ENCODE measurements at places on chromosomes 2 and 18.

GRCh38 chr2:149595056-149595963, 7.7 kb upstream of the MMADHC start:
- DNase-seq, result no peak

DNA sequence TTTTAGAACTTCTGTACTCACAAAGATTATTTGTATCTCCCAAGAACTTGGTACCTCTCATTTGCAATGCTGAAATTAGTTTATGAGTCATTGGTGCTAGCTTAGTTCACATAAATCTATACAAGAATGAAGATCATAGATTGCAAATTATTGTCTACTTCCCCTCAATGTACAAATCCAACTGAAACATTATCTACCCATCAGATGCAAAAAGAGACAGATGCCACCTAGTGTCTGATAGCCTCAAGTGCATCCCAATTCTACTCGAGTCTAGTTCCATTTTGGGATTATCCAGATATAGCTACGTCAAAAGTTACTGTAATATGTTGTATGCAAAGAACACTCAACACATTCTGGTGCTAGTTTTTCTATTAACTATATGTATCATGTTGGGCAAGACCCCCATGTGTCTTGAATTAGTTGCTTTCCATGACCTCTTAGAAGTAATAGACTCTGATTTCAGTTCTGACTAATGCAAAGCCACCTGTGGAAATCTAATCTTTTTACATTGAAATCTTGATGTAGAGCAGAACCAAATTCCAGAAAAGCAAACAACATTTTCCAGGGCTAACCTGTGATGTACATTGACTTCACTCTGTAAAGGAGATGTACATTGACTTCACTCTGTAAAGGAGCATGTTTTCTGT, 210.0 kb downstream of the RBM43 start:
- DNase-seq, result no peak

DNA sequence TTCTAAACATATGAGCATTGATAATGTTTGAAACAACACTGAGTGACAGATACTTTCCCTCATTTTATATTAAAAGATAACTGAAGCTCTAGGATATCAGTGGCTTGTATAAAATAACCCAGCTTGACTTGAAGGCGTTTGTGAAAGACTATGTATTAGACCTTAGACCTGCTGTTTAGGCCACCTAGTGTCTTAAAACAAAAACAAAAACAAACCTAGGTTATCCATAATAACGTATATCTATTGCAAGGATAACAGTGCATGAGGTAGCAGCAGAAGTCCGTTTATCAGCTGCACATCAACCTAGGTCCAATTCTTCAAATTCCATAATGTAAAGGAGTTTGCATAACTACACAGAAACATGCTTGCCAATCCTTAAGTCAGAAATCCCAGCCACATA, 79.5 kb upstream of the MAP2 start:
- DNase-seq, result no peak

DNA sequence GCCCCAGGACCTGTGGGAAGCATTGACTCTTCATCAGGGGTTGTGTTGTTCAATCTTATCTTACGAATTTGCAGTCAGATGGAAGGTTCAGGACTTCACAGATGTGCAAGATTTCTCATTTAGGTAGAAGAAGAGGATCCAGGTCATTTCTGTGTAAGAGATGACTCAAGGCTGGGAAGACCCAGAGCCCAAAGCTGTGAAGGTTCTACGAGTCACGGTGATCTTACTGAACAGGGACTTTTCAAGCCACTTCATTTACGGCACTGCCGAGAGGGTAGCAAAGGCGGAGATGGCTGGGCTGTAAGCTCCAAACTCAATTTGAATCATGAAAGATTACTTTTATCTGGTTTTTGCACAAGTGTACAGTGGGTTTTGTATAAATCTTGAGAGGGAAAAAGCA, 228.0 kb upstream of the MEX3C start:
- no peak for DNase-seq

DNA sequence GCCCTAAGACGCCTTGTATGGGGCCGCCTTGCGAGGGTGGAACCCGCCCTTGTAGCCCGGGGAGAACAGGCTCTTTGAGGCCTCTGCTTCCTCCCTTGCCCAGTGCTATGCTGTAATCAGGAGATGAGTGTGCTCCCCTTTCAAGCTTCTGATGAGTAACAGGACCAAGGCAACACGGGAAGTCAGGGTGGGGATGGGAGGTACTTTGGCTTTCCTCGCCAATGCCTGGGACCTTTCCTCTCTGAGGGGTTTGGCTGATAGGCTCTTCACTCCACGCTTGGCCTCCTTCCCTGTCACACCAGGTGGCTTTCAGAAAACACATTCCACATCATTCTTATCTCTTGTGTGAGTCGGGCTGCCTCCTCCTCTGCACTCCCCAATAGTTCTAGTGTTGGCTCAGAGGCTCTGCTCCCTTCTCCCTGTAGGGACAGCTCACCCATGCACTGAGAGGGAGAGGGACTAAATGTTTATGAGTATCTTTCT, 223.7 kb upstream of the TRIB2 start:
- no peak for DNase-seq

- DNase-seq, result no peak
Measured at GRCh38 chr2:239368321-239368720, 32.5 kb downstream of the HDAC4 start.

GRCh38 chr2:190221429-190221828, 98.2 kb downstream of the HIBCH start:
- DNase-seq, result no peak

DNA sequence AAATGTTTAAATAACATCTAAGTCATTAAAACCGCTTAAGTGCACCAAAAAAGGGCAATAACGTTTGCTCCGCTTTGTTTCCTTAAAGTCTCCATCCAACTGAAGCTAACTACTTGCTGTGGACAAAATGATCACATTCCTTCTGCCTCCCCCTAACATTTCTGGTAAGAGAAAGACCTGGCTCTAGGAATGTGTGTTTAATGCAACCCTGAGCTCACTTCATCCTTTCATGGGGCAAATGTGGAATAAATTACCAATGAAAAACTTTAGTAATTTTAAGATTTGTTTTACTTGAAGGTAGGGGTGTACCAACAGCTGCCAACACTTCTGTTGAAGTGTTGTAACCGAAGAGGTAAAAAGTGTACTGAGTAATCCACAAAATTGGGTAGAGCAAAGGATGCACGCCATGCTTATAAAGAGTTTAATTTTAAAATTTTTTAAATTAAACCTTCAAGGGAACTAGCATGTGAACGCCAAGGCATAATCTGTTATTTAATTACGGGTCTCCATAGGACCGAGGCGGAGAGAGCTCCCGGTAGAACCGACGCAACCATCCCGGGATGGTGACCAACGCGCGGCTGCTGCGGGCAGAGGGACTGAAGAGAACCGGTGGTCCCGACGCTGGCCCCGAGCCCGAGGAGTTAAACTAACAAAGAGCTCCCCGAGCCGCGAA, 1.1 kb downstream of the HNRNPLL start:
- no peak for DNase-seq

- DNase-seq, result no peak
Measured at GRCh38 chr2:25566694-25567093, 106.7 kb downstream of the DTNB start.

DNA sequence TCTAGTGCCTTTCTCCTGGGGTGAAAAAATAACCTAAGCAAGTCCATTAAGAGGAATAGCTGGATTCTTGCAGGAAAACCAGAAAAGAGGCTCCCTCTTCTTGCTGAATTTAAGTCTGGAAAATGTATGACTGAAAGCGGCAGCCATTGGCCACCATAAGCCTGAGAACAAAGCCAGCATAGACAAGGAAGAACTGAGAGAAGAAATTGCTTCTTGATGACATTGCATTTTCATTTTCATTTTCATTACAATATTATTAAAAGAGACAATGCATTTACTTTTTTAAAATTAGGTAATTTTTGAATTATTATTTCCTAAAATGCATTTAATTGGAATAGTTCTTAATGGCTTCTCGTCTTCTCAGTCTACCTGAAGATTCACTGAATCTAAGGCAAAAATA, 1157.5 kb upstream of the ZEB2 start:
- DNase-seq, result no peak

DNA sequence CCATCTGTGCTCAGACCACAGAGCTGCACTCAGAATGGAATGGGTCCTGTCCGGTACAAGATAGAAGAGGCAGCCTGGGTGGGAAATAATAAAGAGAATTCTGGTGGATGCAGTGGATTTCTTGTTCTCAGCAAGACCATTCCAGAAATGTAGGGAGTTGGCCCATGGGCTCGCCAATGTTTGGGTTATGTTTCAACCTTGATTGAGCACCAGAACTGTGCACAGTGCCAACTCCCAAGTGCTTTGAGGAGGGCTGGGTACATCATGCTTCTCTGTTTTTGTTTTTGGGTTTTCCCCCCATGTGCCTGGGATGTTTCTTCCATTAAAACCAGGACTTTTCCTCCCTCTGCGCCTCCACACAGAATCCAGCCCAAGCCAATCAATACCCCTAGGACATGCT, 304.1 kb downstream of the TNS1 start:
- DNase-seq, result no peak

GRCh38 chr18:6855767-6856166, 126.3 kb downstream of the ARHGAP28 start:
- no peak for DNase-seq

DNA sequence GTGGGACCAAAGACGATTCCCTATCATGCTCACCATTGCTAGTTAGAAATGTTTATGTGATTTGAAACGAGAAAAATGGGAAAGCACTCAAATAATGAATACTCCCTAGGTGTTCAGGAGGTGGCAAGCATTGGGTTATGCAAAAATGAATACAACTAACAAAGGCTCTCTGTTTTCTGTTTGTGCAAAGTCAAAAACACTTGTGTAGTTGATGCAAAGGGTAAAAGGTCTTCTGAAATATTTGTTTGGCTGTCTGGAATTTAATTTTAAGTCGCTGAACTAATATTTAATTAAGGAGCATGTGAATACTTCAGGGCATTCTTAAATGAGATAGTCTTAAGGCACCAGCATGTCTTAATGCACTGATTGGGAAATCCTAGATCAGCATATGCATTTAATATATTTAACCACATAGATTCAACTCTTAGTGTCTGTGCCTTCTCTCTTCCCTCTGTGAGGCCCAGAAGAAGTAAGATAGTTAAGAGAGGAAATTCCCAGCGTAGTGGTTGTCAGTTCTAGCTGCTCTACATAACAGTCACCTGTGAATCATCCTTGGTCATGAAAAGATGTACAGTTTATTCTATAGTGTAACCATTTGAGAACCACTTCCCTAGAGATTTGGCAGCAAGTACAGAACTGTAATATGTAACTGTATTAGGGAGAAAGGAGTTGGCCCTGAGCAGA, 111.9 kb downstream of the EPC2 start:
- no peak for DNase-seq

DNA sequence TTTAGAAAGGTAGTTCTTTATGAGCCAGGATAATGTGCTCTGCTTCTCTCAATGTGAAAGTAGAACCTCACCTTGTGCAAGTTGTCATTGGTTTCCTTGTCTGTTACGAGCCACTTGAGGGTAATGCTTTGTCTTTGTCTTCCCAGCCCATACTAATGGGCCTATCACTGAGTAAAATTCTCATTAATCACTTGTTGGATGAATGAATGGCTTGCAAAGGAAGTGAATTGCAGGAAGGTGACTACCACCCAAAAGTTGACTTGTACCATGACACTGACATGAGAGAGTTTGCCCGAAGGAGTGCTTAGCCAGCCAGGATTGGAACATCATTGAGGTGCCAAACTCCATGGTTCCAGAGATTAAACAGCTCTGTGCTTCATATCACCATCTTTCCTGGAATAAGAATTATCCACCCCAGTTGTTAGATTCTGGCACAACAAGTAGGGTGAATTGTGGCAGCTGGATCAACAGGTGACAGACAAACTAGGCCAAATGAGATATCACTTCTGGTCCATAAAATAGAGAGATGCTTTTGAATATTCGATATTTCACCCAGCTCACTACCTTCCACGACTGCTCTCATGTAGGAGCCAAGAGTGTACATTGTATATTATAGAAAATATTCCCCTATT, 20.5 kb upstream of the CD28 start:
- DNase-seq, result no peak

DNA sequence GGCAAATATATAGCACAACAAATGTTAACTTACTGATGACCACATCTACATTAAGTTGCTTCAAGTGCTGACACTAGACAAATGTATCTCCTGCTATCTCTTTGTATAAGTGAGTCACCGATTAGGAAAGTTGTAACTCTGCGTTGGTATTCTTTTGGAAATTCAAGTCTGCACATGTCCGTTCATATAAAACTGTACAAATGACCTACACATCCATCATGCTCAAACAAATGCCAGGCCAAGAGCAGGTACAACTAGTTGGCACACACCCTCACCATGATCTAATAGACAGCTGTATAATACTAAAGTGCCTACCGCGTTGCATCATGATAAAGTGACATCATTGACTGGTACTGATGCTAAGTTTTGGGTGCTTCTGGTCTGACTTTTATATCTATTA, 141.1 kb downstream of the RBMS1 start:
- no peak for DNase-seq

GRCh38 chr2:28225473-28226080, 167.1 kb upstream of the FOSL2 start:
- no peak for DNase-seq

- DNase-seq, result peak; percentile 28
Measured at GRCh38 chr2:19851116-19851695, 50.6 kb downstream of the TTC32 start.

- no peak for DNase-seq
Measured at GRCh38 chr18:72672364-72673184, 128.4 kb upstream of the CBLN2 start.

DNA sequence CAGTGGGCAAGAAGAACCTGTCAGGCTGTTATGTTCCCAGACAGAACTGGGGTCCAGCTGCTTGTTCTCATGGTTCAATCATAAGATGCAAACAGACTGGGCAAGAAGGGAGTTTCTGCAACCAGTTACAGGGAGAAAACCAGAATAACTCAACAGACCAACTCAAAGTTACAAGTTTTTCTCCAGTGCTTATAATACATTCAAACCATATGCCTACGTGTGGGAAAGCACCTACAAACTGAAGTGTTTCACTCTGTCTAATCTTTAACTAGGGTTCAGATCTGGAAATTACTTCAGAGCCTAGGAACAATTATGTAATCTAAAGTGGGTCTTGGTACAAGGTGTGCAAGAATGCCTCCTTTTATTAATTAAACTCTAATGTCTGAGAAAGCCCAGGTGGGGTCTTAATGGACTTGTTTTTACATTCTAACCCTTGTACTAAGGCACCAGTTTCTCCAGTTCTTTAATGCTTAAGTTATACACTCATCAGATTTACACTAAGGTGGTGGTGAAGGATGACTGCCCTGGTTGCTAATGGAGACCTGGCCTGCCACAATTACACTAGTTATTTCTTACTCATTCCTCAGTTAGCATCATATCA, 951.9 kb downstream of the TSN start:
- DNase-seq, result no peak

GRCh38 chr2:100018341-100019193, 123.8 kb downstream of the AFF3 start:
- no peak for DNase-seq

GRCh38 chr2:11842336-11842735, 95.9 kb downstream of the LPIN1 start:
- no peak for DNase-seq

GRCh38 chr2:48482769-48483168, 47.2 kb upstream of the STON1 start:
- no peak for DNase-seq

Data from ascending aorta (tissue), 2 donors.